ENCODE measurements at places on chromosomes 7 and 10. TPM values are rescaled to one million over a fixed set of nuclear protein-coding genes. Genes with fewer than 3 reads are reported as not detected.

The AQP1 gene
- polyA plus RNA-seq, result 211 TPM

DNA sequence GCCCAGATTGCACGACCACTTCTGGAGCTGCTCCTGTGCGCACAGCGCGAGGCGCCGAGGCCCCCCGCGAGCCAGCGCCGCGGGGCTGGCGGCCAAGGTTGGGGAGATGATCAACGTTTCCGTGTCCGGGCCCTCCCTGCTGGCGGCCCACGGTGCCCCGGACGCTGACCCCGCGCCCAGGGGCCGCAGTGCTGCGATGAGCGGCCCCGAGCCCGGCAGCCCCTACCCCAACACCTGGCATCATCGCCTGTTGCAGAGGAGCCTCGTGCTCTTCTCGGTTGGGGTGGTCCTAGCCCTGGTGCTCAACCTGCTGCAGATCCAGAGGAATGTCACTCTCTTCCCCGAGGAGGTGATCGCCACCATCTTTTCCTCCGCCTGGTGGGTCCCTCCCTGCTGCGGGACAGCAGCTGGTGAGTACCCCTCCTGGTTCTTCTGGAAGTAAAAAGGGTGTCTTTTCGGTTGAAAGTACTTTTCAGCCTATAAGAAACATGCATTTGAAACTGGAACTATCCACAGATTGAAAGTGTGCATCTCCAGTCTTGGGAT, 683 bp downstream of the INSIG1 start:
- H3K36me3 ChIP-seq, result no peaks in the 10 kb centered on the region
- H3K27me3 ChIP-seq, result no peaks in the 10 kb centered on the region
- peak overlapping the region; percentile 92 for H3K4me3 ChIP-seq

The CHN2 gene
- 15.4 TPM for polyA plus RNA-seq

GRCh38 chr7:16942929-16943509, 61.2 kb upstream of the AGR3 start:
- H3K27me3 ChIP-seq, result no peaks in the 10 kb centered on the region
- H3K27ac ChIP-seq, result no peak overlapping the region
- H3K4me1 ChIP-seq, result no peaks in the 10 kb centered on the region
- no peak for DNase-seq
- H3K4me3 ChIP-seq, result no peak overlapping the region

GRCh38 chr7:129258649-129259389, 34.0 kb downstream of the AHCYL2 start:
- no peaks in the 10 kb centered on the region for H3K27me3 ChIP-seq
- H3K27ac ChIP-seq, result no peak overlapping the region
- no peaks in the 10 kb centered on the region for H3K36me3 ChIP-seq
- DNase-seq, result no peak
- no peaks in the 10 kb centered on the region for H3K4me1 ChIP-seq

The HMX3 gene
- polyA plus RNA-seq, result not detected

DNA sequence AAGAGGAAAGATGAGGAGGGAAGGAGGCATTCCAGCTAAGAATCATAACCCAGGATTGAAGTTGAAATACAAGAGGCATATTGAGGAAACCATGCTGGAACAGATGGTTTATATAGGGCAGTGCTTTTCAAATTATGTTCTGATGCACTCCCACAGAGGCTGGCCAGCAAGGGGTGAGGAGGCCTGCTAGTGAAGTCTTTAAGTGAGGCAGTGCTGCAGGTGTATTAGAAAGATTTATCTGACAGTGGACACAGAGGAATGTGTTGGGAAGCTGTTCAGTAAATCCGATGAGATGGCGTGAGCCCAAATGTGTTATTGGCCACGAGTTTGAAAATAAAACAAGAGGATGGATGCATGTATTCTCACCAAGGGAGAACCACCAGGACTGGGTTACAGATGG, 28.6 kb downstream of the REEP3 start:
- H3K27me3 ChIP-seq, result no peaks in the 10 kb centered on the region
- DNase-seq, result no peak
- no peaks in the 10 kb centered on the region for H3K36me3 ChIP-seq
- H3K4me3 ChIP-seq, result no peak overlapping the region
- H3K4me1 ChIP-seq, result no peaks in the 10 kb centered on the region

The SMKR1 gene
- not detected for polyA plus RNA-seq

GRCh38 chr7:78253850-78254725, 455.5 kb downstream of the PHTF2 start:
- H3K27me3 ChIP-seq, result no peaks in the 10 kb centered on the region

The NPC1L1 gene
- under 0.01 TPM for polyA plus RNA-seq

The TMEM229A gene
- not detected for polyA plus RNA-seq

- no peak overlapping the region for H3K4me3 ChIP-seq
- H3K27me3 ChIP-seq, result peaks cover 15% of the 10 kb centered on the region
- H3K36me3 ChIP-seq, result no peaks in the 10 kb centered on the region
- H3K27ac ChIP-seq, result no peak overlapping the region
- no peak for DNase-seq
Measured at GRCh38 chr7:96973986-96974385, 31.4 kb upstream of the DLX6 start.

The CNPY1 gene
- polyA plus RNA-seq, result not detected

DNA sequence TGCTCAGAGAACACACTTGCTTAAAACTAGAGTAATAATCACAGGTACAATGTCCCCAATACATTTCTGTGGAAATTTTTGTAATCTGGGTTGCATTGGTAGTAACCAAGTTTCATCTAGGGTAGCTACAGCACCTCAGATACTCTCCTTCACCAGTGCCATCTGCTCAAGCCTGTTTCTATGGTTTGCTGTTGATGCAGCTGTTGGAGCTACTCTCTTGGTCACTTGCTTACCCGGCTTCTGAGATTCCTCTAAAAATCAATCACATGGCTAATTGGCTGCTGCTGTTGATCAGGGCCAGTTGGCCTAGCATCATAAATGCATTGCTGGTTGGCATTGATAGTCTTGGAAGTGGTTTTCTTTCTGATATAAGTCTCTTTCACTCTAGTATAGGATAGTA, 220.8 kb downstream of the BICC1 start:
- DNase-seq, result no peak
- no peak overlapping the region for H3K4me3 ChIP-seq
- peaks cover 7% of the 10 kb centered on the region for H3K4me1 ChIP-seq
- H3K36me3 ChIP-seq, result no peaks in the 10 kb centered on the region
- H3K27ac ChIP-seq, result no peak overlapping the region

The ANKRD61 gene
- 0.13 TPM for polyA plus RNA-seq

DNA sequence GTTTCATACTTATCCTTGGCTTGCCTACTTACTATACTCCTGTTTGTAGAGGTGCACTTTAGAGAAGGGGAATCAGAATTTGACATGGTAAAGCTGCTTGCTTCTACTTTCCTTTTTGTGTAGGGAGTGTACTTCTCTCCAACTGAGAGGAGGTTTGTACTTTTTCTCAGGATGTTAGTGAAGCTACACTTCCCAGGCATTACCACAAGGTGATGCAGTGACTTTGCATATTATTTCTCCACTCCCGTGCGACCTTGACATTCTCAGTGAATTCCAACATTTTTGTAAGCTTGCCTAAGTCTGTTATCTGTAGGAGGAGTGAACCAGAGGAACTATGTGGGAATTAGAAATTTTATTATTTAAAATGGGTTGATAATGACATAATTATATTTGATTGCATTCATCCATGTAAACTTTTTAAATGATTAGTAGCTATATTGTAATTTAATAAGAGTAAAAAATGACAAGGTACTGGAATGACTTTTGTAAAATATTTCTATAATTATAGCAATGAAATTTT, 5.2 kb downstream of the TAX1BP1 start:
- H3K4me1 ChIP-seq, result peaks cover 47% of the 10 kb centered on the region

All from heart right ventricle (tissue), 16 donors.